ENCODE measurements at places on chromosomes 12 and 14. TPM values are rescaled to one million over a fixed set of nuclear protein-coding genes. Genes with fewer than 3 reads are reported as not detected.

RFLNA gene
- 8.7 TPM for total RNA-seq

GRCh38 chr12:121033625-121034349 is 5.3 kb downstream of the OASL start:
- H3K27ac ChIP-seq: no peak overlapping the region
- H3K36me3 ChIP-seq: no peaks in the 10 kb centered on the region
- H3K4me1 ChIP-seq: peaks cover 3% of the 10 kb centered on the region
- no peak for DNase-seq

- no peak overlapping the region for H3K4me3 ChIP-seq
- DNase-seq: no peak
- no peaks in the 10 kb centered on the region for H3K36me3 ChIP-seq
- no peaks in the 10 kb centered on the region for H3K27me3 ChIP-seq
- H3K27ac ChIP-seq: no peak overlapping the region
Measured at GRCh38 chr12:131309700-131310099, 356.0 kb downstream of the ADGRD1 start.

DNA sequence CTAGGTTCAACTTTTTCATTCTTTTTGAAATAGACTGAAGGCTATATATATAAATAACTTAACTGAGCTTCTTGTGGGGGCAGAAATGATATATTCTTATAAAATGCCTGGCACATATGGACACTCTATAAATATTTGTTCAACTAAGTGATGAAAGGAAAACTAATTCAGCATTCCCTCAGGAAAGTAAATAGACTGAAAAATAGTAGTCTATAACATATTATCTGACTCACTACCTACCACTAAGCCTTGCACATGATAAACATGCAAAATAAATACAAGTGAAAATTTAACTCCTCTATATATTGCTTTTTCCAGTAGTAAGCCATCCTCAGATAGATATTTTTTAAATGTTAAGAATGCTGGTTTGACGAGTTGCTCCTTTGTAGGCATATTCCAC is 15.7 kb upstream of the BMAL2 start:
- no peak overlapping the region for H3K4me3 ChIP-seq
- H3K27ac ChIP-seq: no peak overlapping the region
- H3K4me1 ChIP-seq: no peaks in the 10 kb centered on the region
- DNase-seq: no peak

DNA sequence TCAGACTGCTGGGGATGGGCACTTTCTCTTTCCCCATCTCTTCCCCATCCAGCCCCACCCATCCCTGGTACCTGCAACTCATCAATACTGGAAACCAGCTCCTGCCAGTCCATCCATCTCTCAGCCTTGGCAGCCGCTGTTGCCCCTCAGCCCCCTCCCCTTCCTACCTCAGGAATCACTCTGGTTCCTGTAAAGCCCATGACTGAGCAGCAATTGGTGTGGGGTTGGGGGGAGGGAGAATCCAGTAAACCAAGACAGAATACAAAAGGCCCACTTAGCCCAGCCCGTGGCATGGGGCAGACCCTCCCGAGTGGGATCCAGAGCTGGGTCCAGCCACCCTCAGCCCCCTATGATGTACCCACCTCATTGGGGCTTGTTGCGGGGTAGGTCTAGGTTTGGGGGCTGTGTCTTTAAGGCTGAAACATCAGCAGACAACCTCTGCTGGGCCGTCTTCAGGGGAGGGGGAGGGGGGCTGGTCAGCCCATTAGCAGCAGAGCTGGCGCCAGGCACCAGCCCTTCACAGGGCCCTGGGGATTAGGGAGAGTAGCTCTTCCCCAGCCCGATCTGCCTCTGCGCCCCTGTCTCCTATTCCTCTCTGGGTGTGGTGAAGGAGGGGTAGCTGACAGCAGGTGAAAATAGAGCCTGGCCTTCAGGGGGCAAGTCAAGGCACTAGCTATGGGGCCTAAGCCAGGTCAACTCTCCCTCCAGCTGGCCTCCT is 702 bp upstream of the PRPH start:
- H3K4me3 ChIP-seq: no peak overlapping the region
- H3K27ac ChIP-seq: no peak overlapping the region
- H3K4me1 ChIP-seq: peaks cover 8% of the 10 kb centered on the region
- no peak for DNase-seq
- H3K27me3 ChIP-seq: peaks cover 5% of the 10 kb centered on the region

DNA sequence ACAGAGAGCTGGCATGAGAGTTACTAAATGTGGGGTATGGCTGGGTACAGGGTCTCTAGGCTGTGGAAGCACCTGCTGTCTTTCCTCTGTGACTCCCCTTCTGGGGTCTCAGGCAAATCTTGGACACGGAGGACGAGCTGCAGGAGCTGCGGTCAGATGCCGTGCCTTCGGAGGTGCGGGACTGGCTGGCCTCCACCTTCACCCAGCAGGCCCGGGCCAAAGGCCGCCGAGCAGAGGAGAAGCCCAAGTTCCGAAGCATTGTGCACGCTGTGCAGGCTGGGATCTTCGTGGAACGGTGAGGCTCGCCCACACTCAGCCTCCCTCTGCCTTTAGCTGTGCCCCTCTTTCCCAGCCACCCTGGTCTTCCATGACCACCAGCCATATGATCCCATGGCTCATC is 19.4 kb downstream of the PPP1R1A start:
- H3K27ac ChIP-seq: no peak overlapping the region
- no peaks in the 10 kb centered on the region for H3K36me3 ChIP-seq
- no peak overlapping the region for H3K4me3 ChIP-seq
- no peaks in the 10 kb centered on the region for H3K27me3 ChIP-seq
- no peak for DNase-seq

GRCh38 chr14:38253676-38254075 is 2.2 kb downstream of the CLEC14A start:
- H3K27ac ChIP-seq: no peak overlapping the region
- H3K27me3 ChIP-seq: no peaks in the 10 kb centered on the region
- peaks cover 2% of the 10 kb centered on the region for H3K4me1 ChIP-seq
- DNase-seq: no peak

LBHD2 gene
- total RNA-seq: 0.47 TPM

ANO2 gene
- total RNA-seq: 5.9 TPM

DNA sequence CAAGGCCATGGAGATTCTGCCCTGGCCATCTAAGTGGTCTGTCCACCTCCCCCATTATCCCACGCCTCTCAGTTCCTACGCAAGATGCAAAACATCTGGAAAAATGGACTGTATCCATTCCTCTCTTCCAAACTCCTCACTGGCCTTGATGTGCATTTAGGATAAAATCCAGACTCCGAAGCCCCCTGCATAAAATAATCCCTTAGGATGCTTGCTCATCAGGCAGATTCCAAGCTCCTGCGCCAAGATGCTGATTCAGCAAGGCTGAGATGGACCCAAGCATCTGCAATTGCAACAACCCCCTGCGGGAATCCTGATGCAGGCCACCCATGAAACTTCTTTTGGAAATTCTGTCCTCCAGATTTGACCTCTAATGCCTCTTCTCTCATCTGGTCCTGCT is 81.6 kb downstream of the SPRING1 start:
- H3K4me3 ChIP-seq: no peak overlapping the region
- H3K4me1 ChIP-seq: peaks cover 4% of the 10 kb centered on the region
- H3K27me3 ChIP-seq: no peaks in the 10 kb centered on the region
- H3K27ac ChIP-seq: no peak overlapping the region
- H3K36me3 ChIP-seq: no peaks in the 10 kb centered on the region
- no peak for DNase-seq

C12orf54 gene
- 1.3 TPM for total RNA-seq

- no peak overlapping the region for H3K27ac ChIP-seq
- no peaks in the 10 kb centered on the region for H3K36me3 ChIP-seq
- H3K4me3 ChIP-seq: no peak overlapping the region
- H3K27me3 ChIP-seq: no peaks in the 10 kb centered on the region
Measured at GRCh38 chr12:62347922-62348650, 87.9 kb downstream of the USP15 start.

GRCh38 chr14:61602003-61602732 is 93.1 kb upstream of the HIF1A start:
- H3K4me1 ChIP-seq: peaks cover 3% of the 10 kb centered on the region
- H3K4me3 ChIP-seq: no peak overlapping the region
- no peak overlapping the region for H3K27ac ChIP-seq
- no peaks in the 10 kb centered on the region for H3K27me3 ChIP-seq
- H3K36me3 ChIP-seq: no peaks in the 10 kb centered on the region
- no peak for DNase-seq

DNA sequence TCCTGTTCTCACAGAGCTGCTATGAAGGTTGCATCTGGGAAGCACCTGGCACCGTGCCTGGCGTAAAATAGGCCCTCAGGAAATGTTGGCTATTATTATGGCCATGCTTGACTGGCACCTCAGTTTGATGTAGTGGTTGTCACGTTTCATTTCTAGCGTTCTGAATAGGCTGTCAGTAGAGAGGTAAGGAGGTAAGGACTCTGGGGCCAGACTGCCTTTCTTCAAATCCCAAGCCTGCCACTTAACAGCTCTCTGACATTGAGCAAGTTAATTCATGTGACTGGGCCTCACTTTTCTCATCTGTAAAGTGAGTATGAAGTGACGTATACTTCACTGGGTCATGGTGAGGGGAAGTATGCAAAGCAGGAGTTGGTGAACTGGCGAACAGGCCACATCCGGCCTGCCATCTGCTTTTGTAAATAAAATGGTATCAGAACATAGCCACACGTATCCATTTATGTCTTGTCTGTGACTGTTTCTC is 196.2 kb downstream of the CACNA1C start:
- H3K4me1 ChIP-seq: no peaks in the 10 kb centered on the region
- H3K36me3 ChIP-seq: no peaks in the 10 kb centered on the region
- DNase-seq: no peak
- no peak overlapping the region for H3K4me3 ChIP-seq

DNA sequence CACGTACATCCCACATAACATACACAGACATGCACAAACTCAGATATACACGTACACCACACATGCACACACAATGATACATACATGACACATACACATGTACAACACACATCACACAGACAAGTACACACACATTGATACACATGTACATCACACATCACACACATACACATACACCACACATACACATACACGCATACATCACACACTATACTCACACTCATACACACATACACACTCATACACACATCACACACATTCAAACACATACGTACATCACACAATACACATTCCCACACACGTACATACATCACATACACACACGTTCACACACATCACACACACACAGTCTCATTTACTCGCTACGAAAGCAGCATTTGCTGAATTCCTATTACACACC is 4.5 kb downstream of the ZNF605 start:
- no peak for DNase-seq
- H3K4me1 ChIP-seq: peaks cover 8% of the 10 kb centered on the region
- no peaks in the 10 kb centered on the region for H3K27me3 ChIP-seq

FGD4 gene
- total RNA-seq: 80.9 TPM

DNA sequence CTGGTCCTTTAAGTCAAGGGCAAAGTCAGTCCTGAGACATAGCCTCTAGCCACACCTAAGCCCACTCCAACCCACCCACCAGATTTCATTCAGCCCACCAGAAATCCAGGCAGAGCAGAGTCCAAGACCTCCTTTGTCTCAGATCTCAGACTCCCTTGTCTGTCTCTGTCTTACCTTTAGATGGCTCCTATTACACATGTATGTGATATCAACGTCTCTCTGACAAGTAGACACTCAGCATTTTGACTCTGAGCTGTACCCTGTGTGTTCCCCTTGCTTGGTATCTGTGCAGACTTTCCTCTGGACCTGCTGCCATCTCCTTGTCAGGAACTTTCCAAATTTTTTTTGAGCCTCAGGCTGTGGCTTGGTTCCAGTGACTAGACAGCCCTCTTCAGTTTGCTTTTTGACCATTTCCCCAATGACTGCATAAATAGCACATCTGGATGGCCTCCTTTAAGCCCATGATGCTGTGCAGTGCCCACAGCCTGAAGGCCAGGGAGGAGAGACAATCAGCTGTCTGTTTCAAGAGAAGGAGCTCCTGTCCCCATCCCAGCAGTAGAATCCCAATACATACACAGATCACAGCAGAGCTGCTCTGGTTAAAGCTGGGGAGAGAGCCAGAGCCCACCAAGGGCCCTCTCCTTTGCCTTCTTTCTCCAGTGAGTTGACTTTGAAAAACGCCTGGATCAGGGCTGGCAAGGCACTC is 7.0 kb downstream of the POU6F1 start:
- H3K36me3 ChIP-seq: no peaks in the 10 kb centered on the region
- H3K27me3 ChIP-seq: no peaks in the 10 kb centered on the region
- no peak for DNase-seq
- no peak overlapping the region for H3K27ac ChIP-seq
- H3K4me1 ChIP-seq: no peaks in the 10 kb centered on the region

- peaks cover 3% of the 10 kb centered on the region for H3K4me1 ChIP-seq
- H3K27me3 ChIP-seq: no peaks in the 10 kb centered on the region
- peak; percentile 43 for DNase-seq
- peak overlapping the region; percentile 0 for H3K27ac ChIP-seq
Measured at GRCh38 chr12:114812858-114813761, 129.1 kb upstream of the TBX3 start.

DNA sequence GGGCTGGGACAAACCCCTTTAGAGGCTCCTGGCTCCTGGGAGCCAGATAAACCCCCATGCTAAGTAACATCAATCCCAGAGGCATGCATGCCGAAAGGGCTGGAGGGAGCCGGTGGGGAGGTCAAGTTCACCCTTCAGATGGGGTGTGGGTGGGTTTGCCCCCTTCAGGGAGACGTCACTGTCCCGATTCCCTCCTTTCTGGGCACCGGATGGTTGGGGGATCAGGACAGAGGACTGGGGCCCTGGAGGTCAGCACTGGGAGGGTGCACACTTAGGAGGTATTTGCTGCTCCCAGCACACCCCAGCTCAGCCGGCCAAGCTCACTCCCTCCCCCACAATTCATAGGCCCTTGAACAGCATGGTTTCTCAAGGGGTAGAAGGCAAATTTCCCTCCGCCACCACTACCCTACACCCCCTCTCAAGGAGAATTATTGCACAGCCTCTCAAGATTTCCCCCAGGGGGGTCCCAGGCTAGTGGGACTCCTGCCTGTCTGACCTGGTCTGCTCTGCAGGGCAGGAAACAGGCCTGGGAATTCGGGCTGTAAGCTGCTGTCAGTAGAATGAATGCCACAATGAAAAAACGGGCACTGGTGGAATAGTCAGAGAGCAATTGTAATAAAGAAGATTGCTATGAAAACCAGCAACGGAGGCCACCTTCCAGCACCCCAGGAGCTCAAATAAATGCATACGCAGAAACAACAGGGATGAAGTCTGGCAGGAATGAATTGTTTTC is 63.5 kb downstream of the GALNT16 start:
- no peaks in the 10 kb centered on the region for H3K27me3 ChIP-seq
- peaks cover 2% of the 10 kb centered on the region for H3K4me1 ChIP-seq
- H3K27ac ChIP-seq: no peak overlapping the region
- no peaks in the 10 kb centered on the region for H3K36me3 ChIP-seq
- H3K4me3 ChIP-seq: no peak overlapping the region
- no peak for DNase-seq

Data from ovary (tissue), 10 donors.